Fibroblast of skin of left quadriceps (primary cell): ENCODE measurements at places on chromosomes 11 and 22.

DNA sequence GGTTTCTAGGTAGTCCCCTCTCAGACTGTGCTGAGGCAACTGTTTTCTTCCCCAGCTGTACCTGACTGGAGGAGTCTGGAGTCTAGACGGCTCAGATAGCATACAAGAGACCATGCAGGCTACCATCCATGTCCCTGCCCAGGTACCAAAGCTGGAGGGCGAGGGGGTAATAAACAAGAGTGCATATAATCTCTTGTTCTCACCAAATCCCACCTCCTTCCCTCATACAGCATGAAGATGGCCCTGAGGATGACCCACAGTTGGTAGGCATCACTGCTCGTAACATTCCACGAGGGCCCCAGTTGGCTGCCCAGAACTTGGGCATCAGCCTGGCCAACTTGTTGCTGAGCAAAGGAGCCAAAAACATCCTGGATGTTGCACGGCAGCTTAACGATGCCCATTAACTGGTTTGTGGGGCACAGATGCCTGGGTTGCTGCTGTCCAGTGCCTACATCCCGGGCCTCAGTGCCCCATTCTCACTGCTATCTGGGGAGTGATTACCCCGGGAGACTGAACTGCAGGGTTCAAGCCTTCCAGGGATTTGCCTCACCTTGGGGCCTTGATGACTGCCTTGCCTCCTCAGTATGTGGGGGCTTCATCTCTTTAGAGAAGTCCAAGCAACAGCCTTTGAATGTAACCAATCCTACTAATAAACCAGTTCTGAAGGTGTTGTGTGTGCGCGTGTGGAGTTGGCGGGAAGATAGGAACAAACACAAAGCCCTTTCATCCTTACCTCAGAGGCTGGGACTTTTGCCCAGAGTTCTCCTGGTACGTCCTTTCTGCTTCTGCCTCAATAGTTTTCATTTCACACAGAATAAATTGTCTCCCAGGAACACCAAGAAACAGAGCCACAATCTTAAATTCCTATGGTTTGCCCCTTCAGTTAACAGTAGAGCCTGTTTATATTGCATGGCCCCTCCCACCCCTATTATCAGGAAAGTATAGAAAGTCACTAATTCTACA, 8.5 kb downstream of the HMBS start:
- DNase-seq = no peak

- DNase-seq = no peak
Measured at GRCh38 chr22:43272869-43273318, 70.3 kb downstream of the SCUBE1 start.

DNA sequence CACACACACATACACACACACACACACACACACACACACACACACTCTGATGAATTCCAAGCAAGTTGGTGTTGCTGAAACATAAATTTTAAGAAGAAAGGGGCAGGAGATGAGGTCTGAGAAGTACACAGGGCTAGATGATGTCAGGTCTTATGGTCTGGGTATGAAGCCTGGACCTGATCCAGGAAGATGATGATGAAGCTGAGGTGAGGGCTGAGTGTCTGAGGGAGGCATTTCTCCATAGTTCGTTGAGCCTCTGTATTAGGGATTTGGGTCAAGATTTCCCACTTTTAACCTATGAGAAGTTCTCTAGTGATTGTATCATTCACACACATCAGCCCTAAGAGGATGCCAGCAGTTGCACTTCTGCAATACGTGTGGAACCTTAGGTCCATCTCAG, 32.6 kb downstream of the KREMEN1 start:
- no peak for DNase-seq

DNA sequence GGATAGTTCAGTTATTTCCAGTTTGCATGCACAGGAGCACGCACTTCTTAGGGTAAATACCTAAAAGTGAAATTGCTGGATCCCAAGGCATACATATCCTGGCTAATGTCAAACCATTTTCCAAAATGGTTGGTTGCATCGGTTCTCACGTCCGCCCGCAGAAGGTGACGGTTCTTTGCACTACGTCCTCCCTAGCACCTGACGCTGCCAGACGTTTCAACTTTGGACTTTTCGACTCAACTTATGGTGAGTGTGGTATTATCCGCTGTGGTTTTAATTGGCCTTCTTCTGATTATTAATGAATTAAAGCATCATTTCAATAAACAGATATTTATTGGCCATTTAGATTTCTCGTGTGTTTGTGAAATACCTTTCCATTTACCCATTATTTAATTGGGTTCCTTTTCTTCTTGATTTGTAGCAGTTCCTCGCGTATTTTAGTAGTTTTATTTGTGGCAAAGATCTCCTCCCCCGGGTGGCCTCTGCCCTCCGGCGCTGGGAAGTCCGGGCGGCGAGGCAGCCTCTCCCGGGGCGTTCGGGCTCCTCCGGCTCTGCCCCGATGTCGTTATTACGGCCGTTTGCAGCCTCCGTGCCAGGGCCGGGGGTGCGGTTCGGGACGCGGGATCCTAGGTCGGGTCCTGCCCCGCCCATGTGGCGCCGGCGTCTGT, at the start of gene JHY:
JHY (plus strand) TSS at position 571 of the 668 bp plus-strand sequence. CDS start 3,091 bp downstream, outside the sequence.
- DNase-seq = no peak

DNA sequence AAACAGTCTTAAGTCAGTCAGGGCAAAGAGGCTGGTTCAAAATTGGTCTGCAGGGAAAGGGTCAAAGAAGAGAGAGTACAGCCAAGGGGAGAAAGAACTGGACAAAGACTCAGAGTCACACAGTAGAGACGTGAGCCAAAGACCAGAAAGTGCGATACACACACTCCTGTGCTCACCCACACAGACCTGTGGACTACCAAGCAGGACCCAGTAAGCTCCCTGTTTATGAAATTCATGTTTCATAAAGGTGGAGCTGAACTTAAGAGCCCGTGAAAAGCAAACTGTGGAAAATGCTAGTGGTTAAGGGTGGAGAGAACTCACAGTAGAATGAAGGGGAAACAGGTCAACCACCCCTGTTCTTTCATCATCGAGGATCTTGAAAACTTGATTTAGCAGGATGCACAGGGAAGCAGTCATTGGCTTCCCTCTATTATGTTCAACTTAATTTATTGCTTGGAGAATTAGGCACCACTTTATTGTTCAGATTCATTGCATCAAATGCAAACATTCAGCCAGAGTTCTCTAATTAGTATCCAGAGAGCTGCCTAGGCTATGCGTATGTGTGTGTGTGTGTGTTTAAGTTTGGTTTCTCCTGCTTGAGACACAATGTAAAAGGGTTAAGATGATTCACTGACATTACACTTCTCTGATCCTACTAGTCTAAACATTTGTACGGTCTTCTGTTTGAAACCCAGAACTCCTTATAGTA, 160.9 kb upstream of the MTMR2 start:
- DNase-seq = no peak

- DNase-seq = no peak
Measured at GRCh38 chr22:31087744-31088215, 6.7 kb downstream of the SMTN start.

DNA sequence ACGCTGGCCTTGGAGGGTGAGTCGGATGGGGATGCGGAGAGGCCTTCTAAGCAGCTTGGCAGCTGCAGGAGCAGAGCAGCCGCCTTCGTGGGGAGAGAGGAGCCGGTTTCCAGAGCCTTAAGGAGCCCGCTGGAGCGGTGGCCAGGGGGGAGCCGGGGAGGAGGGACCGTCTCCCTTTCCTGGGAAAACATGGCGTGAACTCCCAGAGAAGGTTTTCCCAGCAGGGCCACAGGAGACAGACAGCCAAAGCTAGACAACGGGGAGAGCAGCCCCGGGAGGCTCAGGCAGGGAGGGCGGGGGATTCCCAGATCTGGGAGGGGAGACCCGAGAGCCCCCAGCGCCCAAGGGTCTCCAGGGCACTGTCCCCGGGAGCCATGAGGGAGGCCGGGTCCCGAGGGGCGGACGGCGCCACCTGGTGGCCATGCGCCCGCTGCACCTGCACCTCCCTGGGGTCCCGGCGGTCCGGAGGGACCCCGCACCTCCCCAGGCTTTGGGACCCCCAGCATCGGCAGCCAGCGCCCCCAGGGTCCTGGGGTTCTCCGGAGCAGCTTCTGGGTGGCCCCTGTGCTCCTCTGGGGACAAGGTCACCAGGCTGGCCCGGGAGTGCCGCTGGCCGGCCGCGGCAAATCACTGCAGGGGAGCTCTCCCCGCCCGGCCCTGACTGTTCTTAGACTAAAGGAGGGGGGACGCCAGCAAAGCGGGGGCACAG, 2.4 kb upstream of the SYT8 start:
- no peak for DNase-seq

GRCh38 chr11:2084721-2085120, 54.5 kb downstream of the IGF2 start:
- no peak for DNase-seq

- peak; percentile 57 for DNase-seq
Measured at GRCh38 chr11:120710354-120711131, 199.0 kb downstream of the GRIK4 start.

DNA sequence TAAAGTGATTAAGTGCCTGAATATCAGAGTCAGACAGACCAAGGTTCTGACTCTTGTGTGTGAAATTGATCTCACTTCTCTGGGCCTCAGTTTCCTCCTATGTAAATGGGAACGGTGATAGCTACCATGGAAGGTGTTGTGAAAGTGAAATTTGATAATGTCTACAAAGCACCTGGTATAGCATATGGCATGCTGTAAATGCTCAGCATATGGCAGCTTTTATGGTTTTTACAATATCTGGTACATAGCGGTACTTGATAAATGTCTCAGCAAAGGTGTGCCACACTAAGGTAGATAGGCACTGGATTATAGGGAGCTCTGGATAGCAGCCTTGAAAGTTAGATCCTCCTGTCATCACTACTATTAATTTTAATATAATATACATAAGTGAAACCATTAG, 19.9 kb downstream of the POU2AF2 start:
- no peak for DNase-seq

DNA sequence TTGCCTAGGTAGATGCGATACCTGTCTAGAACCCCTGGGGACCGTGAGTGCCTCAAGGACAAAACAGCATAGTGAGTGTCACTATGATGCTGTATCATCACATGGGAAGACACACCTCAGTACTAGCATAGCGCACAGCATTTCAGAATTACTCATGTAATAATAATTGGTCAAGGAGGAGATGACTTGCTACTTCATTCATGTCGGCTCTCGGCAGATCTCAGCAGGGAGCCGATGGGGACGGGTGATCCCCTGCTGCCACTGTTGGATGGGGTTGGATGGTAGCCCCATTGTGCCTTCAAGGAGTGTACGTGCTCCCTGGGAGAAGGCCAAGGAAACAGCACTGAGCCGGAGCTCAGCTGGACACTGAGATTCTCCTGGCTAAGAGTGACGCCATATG, 186.9 kb downstream of the EFCAB6 start:
- DNase-seq = no peak

DNA sequence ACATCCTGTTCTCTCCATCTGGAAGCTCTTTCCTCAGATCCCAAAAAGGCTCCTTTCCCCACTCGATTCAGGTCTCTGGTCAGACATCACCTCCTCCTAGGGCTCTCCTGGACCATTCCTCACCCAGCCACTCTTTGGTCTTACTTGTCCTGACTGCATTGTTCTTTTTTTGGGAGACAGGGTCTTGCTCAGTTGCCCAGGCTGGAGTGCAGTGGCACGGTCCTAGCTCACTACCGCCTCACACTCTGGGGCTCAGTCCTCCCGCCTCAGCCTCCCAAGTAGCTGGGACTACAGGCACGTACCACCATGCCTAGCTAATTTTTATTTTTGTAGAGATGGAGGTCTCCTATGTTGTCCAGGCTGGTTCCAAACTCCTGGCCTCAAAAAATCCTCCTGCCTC, 2.2 kb upstream of the CORO1B start:
- DNase-seq = no peak

- DNase-seq = no peak
Measured at GRCh38 chr11:65032216-65032615, 5.0 kb downstream of the SNX15 start.

- DNase-seq = no peak
Measured at GRCh38 chr11:24470431-24470830, 26.4 kb upstream of the LUZP2 start.

DNA sequence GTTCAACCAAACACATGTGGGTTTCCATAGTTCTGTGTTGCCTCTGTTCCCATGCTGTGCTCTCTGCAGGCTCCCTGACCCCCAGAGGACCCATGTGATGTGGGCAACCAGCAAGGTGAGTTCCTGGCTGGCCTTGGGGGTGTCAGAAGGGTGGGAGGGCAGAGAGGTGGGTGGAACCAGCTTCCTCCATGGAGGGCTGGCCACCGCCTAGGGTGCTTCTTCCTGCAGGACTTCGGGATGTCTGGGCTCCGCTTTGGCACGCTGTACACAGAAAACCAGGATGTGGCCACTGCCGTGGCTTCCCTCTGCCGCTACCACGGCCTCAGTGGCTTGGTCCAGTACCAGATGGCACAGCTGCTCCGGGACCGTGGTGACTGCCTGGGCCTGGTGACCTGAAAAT, 14.5 kb upstream of the EXT2 start:
- DNase-seq = no peak

GRCh38 chr11:77523712-77524111, 49.8 kb upstream of the PAK1 start:
- DNase-seq = no peak

DNA sequence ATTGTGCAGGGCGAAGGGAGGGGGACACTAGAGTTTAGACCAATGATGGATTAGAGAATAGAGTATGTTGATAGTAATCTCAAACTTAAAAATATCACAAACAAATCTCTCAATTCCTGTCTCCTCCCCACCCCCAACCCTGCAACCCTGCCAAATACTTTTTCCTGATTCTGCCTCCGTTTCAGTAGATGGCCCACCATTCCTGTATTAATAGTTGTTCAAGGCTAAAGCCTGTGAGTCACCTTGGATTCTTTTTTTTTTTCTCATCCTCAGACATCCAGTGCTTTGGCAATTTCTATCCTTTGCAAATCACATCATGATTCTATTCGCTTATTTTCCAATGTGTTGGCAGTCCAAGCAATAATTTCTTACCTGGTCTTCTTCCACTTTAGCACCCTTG, 207.9 kb downstream of the DYNC2H1 start:
- no peak for DNase-seq

- peak; percentile 33 for DNase-seq
Measured at GRCh38 chr11:3738241-3738640, 59.1 kb downstream of the NUP98 start.

DNA sequence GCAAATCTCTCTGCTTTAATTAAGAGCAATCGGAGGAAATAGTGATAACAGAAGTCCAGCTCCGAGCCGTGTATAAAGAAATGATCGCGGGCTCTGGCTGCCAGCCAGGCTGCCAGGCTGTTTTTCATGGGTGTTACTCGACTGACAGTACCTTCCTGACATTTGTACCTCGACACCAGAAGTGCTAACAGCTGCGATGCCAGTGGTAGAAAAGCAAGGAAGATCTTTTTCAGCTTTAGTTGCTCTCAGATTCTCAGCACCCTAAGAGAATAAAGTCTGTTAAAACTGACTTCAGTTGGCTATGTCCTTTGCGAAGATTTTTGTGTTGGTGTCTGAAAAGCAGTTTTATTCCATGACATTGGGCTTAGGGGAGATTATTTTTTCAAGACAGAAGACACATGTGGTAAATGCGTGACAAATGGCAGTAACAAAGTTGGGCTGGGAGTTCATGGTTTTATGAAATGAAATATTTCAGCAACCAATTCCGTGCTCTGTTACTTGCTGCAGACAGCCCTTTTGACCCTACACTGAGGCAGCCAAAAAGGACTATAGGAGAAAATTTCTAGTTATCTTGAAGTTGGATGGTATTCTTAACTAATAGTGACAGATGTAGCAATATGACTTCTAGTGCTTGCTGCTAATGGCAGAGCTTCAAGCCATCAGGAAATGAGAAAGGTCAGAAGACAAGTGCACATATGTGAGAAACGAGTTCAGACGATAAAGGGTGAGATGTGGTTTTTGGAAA, 296.2 kb downstream of the CNTN5 start:
- DNase-seq = peak; percentile 30

GRCh38 chr11:36594316-36594989, at the start of gene IFTAP:
IFTAP (plus strand) TSS chr11:36594502; CDS start chr11:36610104, 15,602 bp downstream.
- DNase-seq = peak; percentile 85
